Left ventricle myocardium superior (tissue), 1 donor: ENCODE measurements at places on chromosomes 5 and 9. TPM values are rescaled to one million over a fixed set of nuclear protein-coding genes. Genes with fewer than 3 reads are reported as not detected.

GRCh38 chr5:1725641-1726468, 73.8 kb downstream of the MRPL36 start:
- no peak for DNase-seq

Gene NPDC1
- total RNA-seq, result 59.0 TPM

- DNase-seq, result no peak
These were observed 76.1 kb downstream of the SLC28A3 start for GRCh38 chr9:84264307-84265029.

Gene TNFSF15
- total RNA-seq, result not detected

Gene EXOC3
- 49.1 TPM for total RNA-seq

Gene SPINK4
- not detected for total RNA-seq

DNA sequence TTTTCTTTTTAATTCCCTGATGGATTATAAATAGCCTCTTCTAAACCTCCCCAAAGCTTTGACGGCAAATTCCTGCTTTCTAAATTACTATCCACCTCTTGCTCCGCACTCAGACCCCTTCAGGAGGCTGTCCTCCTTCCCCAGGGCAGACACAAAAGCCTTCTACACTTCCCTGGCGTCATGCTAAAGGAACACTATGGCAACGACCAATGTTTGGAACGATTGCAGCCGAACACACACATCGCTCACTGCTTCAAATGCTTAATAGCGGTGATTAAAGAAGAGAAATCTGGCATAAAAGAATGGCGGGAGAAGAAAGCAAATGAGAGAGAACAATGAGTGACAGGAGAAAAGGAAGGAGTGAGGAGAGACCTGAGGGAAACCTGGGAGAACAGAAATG, 297.3 kb downstream of the MLLT3 start:
- DNase-seq, result no peak

DNA sequence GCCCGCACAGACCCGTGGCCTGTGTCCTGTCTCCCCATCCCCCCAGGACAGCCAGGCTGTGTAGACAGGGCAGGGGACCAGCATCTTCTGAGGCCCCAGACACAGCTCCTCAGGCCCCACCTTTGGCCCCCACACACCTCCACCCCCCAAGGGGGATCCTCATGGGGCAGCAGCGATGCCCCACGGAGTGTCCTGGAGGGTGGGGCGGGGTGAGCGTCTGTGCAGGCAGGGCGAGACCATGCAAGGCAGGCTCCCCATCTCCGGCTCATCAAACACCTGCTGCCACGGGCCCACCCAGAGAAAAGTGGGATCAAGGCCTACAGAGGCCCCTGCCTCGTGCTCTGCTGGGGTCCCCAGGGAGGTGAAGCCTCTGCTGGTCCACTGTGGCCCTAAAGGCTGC, 118.7 kb upstream of the FOXD4L5 start:
- DNase-seq, result no peak

Gene PROB1
- 56.5 TPM for total RNA-seq

DNA sequence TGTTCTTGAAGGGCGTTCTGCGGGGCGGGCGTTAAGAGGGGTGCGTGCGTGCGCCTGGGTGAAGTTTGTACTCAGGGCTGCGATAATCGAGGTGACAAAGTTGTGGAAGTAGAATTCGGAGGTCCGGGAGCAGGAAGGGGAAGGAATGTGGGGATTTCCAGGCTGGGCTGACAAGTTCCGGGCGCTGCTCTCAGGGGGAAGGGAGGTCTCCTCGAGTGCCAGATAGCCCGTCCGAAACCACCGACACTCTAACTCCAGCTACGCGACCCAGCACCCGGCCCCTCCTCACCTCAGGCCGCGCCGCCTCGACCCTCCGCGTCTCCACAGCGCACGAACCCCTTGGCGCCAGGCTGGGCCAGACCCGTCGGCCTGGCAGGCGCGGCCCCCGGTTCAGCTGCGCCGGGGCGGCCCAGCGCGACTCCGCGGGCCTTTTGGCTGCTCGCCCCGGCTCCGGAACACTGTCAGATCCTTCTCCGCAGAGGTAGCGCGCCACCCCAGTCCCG, at the start of gene IL6ST:
IL6ST (minus strand) TSS at position 469 of the 503 bp plus-strand sequence. CDS start 18,685 bp downstream, outside the sequence.
- no peak for DNase-seq

DNA sequence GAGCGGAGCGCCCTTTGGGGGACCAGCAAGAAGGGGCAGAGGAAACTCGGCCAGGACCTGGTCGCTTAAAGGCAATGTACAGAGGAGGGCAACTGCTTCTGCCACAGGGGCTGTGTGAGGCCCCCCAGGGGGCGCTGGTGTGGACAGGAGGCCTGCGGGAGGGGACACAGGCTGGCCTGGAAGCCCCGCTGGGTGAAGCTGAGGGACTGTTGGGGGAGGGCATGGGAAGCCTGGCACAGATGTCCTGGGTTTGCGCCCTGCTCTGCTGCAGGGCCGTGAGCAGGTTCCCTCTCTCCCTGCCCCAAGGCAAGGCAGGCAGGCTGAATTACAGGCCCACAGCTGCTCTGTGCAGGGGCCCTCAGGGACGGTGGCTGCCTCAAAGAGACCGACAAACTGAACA, 5.4 kb downstream of the MED22 start:
- no peak for DNase-seq
